ENCODE measurements at places on chromosomes 1 and 21.

GRCh38 chr1:42933060-42933586 is 25.5 kb downstream of the SLC2A1 start:
- DNase-seq: no peak

GRCh38 chr1:36326499-36326898 is 3.1 kb upstream of the EVA1B start:
- no peak for DNase-seq

GRCh38 chr1:2803931-2804627 is 2.6 kb upstream of the TTC34 start:
- peak; percentile 8 for DNase-seq

- no peak for DNase-seq
These were observed 195.2 kb downstream of the GABPA start for GRCh38 chr21:25929856-25930520.

DNA sequence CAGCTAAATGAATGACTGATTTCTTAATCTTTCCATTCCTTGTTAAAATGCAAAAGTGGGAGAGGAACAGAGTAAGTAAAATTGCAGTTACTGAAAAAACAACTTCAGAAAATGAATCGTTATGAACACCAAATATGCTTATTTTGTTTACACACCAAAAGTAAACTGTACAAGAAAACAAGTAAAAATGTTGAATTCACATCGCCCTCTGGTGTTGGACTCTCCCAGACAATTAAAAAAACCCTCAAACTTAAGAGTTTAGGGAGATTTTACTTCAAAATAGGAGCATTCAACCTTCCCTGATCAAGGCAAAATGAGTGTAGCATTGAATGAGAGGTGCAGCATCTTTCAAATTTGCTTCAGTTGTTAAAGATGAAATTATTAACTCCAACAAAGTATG is 19.4 kb upstream of the ESRRG start:
- DNase-seq: no peak

DNA sequence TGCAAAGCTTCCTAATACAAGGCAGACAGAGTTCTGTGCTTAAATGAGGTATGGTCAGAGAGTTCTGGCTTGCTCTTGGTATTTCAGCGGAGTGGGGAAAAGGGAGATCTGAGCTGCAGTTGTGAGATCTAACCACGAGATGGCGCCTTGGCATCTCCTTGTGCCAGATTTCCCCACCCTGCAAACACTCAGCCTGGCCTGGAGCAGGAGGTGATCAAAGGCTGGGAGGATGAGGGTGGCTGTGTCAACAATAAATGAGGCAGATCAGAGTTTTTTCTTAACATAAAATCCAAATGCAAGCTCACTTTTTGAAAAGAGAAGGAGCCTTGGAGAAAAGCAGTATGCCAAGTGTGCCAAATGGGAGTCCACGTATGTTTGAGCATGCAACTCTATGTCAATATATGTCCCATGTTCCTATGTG is 4.1 kb upstream of the TFAP2E start:
- DNase-seq: peak; percentile 81

DNA sequence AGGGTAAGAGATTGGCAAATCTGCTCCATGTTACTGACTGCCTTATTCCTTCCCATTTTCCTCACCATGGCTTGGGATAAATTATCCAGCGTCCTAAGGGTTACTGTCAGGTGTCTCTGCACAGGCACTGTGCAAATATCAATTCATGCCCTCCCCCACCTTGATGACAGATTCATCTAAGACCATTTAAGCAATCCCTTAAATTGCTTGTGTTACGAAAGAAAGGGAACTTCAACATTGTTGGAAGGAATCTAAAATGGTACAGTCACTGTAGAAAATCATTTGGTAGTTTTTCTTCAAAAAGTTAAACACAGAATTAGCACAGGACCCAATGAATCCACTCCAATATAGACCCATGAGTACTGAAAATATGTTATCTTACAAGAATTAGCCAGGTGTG is 17.6 kb upstream of the MTARC2 start:
- DNase-seq: no peak

DNA sequence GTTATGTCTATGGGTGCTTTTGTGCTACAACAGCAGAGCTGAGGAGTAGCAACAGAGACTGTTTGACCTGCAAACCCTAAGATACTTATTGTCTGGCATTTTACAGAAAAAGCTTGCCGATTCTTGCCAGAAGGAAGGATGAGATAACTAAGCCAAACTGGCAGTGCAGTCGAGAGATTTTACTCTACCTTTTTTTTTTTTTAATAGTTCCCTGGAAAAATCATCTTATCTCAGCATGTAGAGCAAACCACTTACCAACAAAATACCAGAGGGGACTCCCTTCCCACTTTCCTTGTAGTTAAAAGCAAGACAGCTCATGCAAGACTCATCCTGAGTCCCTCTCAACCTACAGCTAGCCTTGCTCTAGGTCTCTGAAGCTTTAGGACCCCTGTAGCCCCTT is 132.9 kb downstream of the SYT2 start:
- DNase-seq: no peak

DNA sequence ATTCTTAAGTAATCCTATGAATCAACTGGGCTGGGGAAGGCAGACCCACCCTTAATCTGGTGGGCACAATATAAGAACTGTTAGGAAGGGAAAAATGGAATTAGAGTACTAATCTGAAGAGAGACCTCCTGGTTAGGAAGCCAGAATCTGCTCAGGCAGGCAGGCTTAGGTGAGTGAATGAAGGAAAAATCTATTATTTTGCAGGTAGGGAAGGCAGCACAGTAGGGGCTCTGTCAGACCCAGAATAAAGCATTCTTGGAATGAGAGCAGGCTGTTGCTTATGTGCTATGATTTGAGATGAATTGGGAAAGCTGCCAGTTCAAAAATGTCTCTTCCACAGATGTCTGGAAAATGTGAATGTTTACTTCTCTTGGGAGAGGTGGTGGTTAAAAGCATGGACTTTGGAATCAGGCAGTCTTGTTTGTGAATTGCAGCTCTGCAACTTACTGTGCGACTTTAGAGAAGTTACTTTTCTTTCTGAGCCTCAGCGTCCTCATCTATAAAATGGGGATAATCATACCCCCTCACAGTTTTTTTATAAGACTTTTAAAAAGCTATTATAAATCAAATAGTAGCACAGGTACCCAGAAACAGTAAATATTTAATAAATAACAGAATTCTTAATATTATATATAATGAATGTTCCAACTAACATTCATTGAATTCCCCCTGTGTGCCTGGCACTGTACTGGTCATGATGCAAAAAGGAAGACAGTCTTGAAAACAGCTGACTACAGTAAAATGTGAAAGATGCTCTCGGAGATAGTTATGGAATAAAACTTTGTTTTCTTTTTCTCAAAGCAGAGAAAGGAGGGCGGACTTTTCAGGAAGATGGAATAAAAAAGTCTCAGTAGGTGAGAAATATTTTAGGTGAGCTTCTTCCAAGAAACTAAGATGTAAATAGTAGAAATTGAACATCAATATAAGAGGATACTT is 15.3 kb upstream of the ZNF644 start:
- DNase-seq: no peak

DNA sequence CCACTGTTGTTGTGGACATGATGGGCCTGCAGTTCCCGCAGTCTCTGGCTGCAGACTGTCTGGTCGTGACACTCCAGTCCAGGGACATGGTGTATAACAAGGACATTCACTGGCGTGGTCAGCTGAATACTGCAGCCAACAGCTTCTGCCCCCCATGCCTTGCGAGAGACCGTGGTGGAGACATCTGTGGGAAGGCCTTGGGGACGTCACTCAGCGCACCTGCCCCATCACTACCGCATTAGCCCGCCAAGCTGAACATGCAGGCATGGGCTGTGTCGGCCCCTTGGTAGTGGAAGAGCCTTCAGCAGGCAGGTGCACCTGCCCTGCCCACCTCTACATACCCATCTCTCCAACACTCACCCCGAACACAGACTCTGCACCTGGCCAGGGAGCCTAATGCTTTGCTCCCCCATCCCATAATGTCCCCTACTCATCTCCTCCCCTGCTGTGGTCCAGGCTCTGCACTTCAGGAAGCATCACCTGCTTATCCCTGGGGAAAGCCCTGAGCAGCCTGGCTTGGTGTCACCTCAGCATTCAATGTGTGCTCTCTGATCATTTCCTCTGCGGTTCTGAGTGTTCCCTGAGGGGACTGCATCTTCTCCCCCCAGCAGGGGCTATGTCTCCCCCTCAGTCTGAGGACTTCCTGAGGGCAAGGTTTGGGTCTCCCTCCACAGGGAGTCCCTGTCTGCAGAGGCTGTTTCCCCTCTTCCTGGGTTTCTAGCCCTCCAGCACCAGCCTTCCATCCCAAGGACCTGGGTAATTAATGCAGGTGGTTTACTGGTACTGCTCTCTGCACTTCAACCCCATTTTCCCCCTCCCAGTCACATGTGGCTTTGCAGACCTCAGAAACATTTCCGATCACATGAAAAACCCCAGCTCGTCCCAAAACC is 3.2 kb downstream of the PGLYRP4 start:
- no peak for DNase-seq

DNA sequence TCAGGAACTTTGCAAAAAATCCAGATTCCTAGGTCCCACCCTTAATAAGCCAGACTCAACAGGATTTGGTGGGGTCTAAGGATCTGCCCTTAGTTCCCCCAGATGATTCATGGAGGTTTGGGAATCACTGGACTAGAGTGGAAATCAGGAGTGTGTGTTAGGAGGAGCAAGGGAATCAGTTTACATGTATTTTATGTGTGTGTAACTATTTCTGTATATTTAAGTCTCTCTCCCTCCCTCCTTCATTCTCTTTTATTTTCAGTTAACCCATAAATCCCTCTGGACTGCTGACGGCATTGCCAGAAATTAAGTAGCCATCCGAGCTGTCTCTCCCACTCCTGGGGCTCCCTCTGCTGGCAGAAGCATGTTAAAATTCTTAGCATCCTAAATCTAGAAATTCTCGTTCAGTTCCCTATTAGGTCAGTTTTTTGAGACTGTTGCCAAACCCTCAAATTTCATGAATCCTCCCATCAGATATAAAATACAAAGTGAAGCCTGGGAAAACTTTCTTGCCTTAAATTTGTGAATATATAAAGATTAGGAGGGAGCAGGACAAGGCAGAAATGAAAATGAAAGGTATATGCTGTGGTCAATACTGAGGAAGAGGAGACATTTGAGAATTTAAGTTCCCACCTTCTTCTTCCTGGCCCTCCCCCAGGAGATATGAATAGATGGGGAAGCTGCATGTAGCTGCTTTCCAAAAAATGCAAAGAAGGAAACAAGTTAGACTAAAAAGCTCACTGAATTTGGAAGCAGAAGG is 11.7 kb upstream of the HSD11B1 start:
- peak; percentile 83 for DNase-seq

DNA sequence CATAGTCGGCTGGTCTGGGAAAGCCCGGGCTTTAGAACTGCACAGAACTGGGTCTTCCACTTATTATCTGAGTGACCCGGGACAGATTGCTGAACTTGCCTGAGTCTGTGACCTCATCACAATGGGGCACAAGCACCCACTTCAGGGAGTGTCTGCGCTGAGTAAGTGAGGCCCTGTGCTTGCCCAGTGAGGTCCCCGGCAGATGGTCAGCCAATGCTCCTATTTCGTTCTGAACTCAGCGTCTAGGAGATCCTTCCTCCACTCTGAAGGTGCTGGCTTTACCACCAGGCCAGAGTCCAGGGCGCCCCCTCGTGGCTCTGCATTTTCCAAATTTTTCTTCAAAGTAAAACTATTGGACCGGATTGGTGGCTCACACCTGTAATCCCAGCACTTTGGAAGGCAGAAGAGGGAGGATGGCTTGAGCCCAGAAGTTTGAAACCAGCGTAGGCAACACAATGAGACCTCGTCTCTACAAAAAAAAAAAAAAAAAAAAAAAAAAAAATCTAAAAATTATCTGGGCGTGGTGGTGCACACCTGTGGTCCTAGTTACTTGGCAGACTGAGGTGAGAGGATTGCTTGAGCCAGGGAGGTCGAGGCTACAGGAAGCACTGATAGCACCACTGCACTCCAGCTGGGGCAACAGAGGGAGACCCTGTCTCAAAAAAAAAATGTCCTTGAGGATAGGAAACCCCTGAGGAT is 61.7 kb downstream of the FCRL5 start:
- DNase-seq: peak; percentile 71

DNA sequence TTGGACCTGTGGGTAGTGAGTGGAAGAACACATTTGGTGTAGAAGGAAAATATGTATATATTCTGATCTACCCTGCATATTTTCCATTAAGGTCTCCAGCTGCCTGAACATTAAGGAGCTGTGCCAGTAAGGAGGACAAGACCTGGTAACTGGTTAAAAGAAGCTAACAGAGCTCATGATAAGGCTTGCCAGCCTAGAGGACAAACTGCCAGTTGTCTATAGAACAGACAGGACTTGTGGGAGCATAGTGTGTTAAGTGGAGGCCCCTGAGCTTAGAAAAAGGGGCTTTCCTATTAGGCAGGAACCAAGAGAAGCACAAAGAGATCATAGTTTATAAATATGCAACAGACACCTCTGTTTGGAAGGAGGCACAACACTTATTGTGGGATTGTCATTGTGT is 23.0 kb downstream of the DNM3 start:
- peak; percentile 28 for DNase-seq

- peak; percentile 91 for DNase-seq
These were observed at the start of gene ENAH for GRCh38 chr1:225652729-225653462. Gene ENAH, minus strand, starts transcription at chr1:225653123. Its CDS starts 433 bp downstream, at chr1:225652690.

GRCh38 chr21:9753943-9754342 is 767.4 kb upstream of the TPTE start:
- no peak for DNase-seq

DNA sequence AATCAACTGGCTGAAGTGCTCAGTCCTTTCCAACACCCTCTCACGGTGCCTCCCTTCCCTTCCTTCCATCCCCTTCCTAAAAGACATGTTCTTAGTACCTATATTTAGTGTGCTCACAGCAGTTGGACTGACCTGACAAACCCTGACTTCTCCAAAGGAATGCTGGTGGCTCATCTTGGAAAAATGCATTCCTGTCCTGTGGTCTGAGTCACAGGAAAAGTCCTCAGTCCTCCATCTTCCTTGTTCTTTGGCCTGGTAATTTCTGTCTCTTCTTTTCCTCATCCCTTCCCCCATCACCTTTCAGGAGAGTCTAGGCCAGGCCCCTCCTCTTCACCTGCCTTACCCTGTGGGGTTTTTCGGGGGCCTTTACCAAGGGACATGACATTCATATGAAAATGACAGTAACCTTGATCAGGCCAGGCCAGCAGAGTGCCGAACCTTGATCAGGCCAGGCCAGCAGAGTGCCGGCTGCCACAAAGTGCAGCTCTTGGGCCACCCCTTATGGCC is 7.2 kb downstream of the ATP1B1 start:
- DNase-seq: no peak

DNA sequence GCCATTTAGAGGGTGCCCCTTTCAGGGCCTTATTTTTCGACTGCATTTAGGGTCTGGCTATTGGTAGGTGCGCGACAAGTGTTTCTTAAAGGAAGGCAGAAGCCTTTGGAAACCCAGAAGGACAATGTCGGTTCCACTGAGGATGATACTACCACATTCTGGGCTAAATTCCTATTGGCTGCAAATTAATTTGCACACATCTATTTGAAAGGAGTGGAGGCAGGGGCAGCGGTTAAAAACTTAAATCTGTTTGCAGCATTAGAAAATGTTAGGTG is 1.1 kb downstream of the PATJ start:
- DNase-seq: no peak

All from femur (tissue), 1 donor.